Stimulated activated CD8-positive, alpha-beta memory T cell treated with anti-CD3 and anti-CD28 coated beads, Interleukin-2, amount 100 ng/mL, for 1 hour (primary cell): ENCODE measurements at places on chromosomes 16 and 17.
A peak's percentile ranks its signal among the peaks of the same experiment; 100 is the strongest.

DNA sequence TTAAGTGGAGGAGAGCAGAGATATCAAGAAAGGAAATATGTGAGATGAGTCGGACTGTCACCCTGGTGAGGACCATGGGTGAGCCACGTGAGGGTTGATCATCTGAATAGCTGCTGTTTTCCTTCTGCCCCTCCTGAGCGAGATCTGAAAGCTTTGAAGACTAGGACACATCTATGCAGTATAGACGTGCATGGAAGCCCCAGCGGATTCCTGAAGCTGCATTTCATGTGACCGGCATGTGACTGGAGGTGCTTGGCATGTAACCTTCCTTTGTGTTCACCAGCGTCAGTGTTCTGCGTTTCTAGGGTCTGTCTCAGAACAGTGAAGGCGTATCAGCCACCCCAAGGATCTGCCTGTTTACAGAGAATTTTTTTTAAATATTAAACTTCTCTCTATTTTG, 75.1 kb downstream of the MSI2 start:
- DNase-seq = no peak

DNA sequence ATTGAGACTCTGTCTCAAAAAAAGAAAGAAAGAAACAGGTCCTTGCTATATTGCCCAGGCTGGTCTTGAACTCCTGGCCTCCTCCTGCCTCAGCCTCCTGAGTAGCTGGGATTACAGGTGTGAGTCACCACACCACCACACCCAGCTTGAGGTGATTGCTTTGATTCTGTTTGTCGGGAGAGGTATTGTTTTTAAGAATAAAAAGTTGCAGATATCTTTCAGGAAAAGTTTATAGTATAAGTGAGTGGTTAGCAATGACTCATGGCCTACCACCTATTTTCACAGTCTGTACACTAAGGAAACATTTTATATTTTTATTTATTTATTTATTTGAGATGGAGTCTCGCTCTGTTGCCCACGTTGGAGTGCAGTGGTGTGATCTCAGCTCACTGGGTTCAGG, 45.0 kb downstream of the RHOT1 start:
- no peak for DNase-seq

DNA sequence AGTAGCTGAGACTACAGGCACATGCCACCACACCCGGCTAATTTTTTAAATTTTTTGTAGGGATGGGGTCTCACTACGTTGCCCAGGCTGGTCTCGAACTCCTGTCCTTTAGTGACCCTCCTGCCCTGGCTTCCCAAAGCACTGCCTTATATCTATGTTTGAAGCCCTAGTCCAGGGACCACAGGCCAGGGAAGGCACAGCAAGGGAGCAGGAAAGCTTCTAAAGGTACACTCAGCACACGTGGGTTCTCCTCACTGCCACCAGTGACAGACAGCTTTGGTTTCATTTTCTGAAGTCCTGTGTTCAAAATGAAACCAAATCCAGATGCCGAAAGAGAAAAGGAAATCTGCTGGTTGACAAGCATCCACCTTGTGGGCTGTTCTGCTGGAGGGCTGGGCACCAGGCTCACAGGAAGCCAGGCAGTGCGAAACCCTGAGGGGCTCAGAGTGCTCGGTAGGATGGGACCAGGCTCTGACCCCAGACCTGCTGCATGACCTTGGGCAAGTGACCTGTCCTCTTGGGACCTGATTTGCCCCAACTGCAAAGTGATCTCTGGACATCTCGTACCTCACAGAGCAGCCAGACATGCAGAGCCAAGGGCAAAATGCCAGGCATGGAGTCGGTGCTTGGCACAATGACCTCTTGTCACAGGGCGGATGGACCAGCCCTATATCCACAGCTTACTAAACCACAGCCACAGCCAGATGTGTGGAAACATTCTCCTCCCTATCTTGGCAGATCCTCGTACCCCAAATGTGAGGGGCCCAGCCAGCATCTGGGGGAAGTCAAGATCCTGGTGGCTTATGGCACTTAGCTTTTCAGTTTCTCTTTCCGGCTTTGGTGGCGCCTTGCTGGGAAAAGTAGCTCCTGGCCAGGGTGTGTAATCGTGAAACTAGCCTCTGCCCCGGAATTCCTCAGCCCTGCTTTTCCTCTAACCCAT, 2.8 kb upstream of the SOCS1 start:
- no peak for DNase-seq

DNA sequence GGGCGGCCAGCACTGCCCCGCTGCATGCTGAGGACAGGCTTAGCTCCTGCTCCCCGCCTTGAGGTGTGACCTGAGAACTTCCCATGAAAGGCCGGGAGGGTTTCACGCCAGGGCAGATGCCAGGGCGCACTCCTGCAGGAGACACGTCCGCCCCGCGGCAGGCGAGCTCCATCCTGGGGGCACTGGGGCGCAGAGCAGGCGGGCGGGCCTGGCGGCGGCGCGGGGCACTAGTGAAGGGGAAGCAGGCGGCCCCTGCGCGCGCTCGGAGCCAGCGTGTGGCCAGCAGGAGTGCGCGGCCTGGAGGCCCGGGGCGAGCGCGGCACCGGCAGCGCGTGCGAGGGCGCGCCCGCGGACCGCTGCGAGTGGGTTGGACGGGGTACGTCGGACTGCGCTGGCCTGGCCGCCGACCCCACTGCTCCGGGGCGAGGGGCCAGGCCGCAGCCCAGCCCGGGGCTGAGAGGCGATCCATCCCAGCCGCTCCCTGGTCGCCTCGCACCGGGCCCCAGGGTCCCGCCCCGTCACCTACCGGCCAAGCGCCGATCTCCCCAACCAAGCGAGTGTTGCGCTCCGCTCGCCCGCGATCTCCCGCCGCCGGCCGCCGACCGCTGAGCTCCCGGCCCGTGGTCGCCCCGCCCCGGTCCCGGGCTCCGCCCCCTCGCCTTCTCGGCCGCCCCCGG, at the start of gene MAP3K14:
TSS of gene MAP3K14 (minus strand) at position 587 of the 677 bp plus-strand sequence. CDS start 26,275 bp downstream, outside the sequence.
- DNase-seq = peak; percentile 38
